ENCODE measurements at places on chromosomes 13 and 19.

DNA sequence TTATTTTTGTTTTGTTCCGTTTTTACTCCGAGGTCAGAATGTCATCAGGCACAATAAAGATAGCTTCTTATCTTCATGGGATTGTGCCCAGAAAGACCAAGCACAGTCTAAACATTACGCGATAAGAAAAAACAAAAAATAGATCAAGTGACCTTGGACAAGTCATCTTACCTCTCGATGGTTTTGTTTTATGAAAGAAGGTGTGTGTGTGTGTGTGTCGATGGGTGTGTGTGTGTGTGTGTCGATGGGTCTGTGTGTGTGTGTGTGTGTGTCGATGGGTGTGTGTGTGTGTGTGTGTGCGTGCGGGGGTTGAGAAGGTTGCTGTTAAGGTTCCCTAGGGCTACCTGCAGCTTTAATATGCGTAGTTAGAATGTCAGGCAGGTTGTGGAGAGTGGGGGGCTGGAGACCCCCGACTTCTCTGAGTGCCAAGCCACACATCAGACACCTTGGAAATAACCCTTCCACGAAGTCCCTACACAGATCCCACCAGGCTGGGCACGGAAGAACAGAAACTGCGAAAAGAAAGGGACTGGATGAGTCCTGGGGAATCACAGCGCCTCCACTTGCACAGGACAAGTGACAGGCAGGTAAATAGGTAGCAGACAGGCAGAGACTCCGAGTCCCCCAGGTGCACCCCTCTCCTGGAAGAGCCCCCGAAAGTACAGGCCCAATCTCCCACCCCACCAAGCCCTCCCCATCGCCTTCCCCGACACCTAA, 458 bp upstream of the ATP8A2 start:
- no peak for DNase-seq

DNA sequence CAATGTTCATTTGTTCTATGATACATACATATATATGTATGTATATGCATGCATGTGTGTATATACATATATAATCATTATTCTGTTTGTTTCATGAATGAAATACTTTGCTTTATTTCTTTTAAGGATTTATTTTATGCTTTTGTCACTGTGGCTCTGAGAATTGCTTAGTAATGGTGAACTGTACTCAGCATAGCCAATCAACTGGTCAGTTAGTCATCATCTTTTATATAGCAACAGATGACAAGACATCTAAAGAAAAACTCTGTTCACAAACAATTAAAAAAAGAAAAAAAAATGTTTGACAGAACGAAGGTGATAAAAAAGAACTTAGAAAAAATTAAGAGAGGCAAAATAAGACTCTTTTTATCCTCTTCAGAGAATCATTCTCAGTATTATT, 1440.3 kb downstream of the PCDH9 start:
- no peak for DNase-seq

DNA sequence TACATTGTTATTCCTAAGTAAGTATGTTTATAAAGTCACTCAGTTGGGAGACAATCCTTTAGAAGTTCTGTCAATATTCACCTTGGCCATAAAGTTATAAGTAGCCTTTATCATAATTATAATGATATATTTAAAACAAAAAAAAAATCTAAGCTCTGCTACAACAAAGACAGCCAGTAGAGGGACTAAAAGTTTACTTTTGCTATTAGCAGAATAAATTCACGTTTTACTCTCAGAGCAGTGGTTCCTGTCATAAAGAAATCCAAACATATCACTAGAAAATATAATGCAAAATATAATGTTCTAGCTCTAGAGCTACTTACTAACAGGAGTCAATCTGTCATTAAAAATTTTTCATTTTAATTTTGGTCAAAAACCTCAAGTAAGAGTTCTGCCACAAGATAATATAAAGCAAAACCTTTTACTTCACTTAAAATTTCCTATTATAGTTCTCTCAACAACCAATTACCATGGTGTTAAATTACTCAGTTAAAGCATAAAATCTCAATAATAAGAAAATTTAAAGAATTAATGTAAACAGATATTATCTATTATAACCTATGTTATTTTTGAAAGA, 17.7 kb downstream of the INTS6 start:
- DNase-seq = no peak

DNA sequence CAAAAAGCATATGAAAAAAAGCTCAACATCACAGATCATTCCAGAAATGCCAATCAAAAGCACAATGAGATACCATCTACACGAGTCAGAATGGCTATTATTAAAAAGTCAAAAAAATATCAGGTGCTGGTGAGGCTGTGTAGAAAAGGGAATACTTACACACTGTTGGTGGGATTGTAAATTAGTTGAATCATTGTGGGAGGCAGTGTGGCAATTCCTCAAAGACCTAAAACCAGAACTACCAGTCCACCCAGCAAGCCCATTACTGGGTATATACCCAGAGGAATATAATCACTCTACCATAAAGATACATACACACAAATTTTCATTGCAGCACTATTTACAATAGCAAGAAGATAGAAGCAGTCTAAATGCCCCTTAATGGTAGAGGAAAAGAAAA, 529.9 kb downstream of the SLITRK1 start:
- no peak for DNase-seq

DNA sequence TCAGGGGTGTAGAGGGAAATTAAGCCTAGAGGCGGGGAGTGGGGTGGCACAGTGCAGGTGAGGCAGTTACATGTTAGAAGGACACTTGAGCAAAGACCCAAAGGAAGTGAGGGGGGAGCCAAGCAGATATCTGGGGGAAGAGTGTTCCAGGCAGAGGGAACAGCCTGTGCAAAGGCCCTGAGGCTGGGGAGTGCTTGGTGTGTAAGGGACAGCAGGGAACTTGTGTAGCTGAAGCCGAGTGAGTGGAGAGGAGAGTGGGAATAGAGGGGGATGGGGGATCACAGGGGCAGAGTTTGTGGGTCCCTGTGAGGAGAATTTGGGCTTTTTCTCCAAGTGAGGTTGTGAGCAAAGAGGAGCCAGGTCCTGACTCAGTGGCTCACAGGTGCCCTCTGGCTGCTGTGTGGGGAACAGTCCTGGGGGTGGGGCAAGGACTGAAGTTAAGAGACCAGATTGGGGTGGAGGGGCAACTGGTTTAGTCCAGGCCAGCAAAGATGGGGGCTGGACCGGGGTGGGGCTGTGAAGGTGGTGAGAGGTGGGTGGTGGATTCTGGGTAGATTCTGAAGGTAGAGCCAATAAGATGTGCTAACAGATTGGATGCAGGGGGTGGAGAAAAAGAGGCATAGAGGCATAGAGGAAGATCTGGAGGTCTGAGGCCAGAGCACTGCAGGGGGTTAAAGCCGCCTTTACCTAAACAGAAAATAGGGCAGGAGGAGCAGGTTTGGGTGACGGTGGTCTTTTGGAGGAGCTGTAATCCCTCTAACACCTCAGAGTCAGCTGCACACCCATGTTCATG, 75.3 kb downstream of the CACNA1A start:
- DNase-seq = peak; percentile 33

All from activated gamma-delta T cell treated with Interleukin-2 at 50 U/mL for 16 hours (primary cell).